ENCODE measurements at places on chromosomes 2 and 18.

GRCh38 chr18:29160170-29160569, 983.2 kb upstream of the CDH2 start:
- DNase-seq: no peak
- no peak overlapping the region for H3K27ac ChIP-seq
- no peak overlapping the region for H3K4me3 ChIP-seq
- no peaks in the 10 kb centered on the region for H3K4me1 ChIP-seq
- H3K27me3 ChIP-seq: no peaks in the 10 kb centered on the region

GRCh38 chr18:903701-904100, 970 bp upstream of the ADCYAP1 start:
- H3K4me3 ChIP-seq: no peak overlapping the region
- peaks cover 88% of the 10 kb centered on the region for H3K27me3 ChIP-seq
- peak; percentile 9 for DNase-seq
- peaks cover 2% of the 10 kb centered on the region for H3K36me3 ChIP-seq
- peaks cover 5% of the 10 kb centered on the region for H3K4me1 ChIP-seq

- H3K27ac ChIP-seq: no peak overlapping the region
- no peak for DNase-seq
- H3K4me3 ChIP-seq: no peak overlapping the region
Observed at GRCh38 chr2:198961547-198961946, 496.2 kb downstream of the SATB2 start.

GRCh38 chr2:174939046-174939445, 66.1 kb downstream of the CHN1 start:
- no peak overlapping the region for H3K27ac ChIP-seq
- H3K4me1 ChIP-seq: no peaks in the 10 kb centered on the region
- no peak for DNase-seq
- no peaks in the 10 kb centered on the region for H3K27me3 ChIP-seq
- no peak overlapping the region for H3K4me3 ChIP-seq

DNA sequence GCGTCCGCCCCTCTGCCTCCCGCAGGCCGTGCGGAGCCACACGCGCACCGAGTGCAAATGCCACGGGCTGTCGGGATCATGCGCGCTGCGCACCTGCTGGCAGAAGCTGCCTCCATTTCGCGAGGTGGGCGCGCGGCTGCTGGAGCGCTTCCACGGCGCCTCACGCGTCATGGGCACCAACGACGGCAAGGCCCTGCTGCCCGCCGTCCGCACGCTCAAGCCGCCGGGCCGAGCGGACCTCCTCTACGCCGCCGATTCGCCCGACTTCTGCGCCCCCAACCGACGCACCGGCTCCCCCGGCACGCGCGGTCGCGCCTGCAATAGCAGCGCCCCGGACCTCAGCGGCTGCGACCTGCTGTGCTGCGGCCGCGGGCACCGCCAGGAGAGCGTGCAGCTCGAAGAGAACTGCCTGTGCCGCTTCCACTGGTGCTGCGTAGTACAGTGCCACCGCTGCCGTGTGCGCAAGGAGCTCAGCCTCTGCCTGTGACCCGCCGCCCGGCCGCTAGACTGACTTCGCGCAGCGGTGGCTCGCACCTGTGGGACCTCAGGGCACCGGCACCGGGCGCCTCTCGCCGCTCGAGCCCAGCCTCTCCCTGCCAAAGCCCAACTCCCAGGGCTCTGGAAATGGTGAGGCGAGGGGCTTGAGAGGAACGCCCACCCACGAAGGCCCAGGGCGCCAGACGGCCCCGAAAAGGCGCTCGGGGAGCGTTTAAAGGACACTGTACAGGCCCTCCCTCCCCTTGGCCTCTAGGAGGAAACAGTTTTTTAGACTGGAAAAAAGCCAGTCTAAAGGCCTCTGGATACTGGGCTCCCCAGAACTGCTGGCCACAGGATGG, 7.1 kb upstream of the WNT10A start:
- H3K36me3 ChIP-seq: no peaks in the 10 kb centered on the region
- DNase-seq: no peak
- H3K27me3 ChIP-seq: peaks cover 24% of the 10 kb centered on the region
- H3K4me3 ChIP-seq: peak overlapping the region; percentile 22
- H3K4me1 ChIP-seq: peaks cover 25% of the 10 kb centered on the region
- no peak overlapping the region for H3K27ac ChIP-seq

GRCh38 chr18:31192086-31192776, 29.6 kb upstream of the DSC1 start:
- no peak overlapping the region for H3K4me3 ChIP-seq
- H3K4me1 ChIP-seq: no peaks in the 10 kb centered on the region
- H3K27ac ChIP-seq: no peak overlapping the region
- no peak for DNase-seq

Data from effector memory CD8-positive, alpha-beta T cell (primary cell).